Stimulated activated naive CD8-positive, alpha-beta T cell treated with anti-CD3 and anti-CD28 coated beads, Interleukin-15, Interleukin-2, amounts not matched to agents 100 U/mL and 50 U/mL, for 24 hours (primary cell): ENCODE measurements at places on chromosomes 11 and 22.

DNA sequence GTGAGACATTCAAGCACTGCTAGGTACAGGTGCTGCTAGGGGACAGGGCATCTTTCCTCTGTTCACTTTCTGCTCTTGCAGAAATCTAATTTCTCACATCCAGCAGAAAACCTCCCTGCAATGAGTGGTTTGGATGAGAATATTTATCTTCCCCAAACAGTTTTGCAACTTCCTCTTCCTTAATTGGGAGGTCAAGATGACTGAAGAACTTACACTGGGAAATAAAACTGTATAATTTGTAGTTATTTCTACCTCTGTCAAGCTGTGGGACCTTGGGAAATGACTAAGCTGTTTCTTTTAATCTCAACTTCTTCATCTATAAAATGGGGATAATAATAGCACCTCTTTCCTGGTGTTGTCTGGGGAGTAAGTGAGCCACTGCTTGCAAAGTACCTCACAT lies 69.8 kb downstream of the PRR5L start:
- DNase-seq: no peak

DNA sequence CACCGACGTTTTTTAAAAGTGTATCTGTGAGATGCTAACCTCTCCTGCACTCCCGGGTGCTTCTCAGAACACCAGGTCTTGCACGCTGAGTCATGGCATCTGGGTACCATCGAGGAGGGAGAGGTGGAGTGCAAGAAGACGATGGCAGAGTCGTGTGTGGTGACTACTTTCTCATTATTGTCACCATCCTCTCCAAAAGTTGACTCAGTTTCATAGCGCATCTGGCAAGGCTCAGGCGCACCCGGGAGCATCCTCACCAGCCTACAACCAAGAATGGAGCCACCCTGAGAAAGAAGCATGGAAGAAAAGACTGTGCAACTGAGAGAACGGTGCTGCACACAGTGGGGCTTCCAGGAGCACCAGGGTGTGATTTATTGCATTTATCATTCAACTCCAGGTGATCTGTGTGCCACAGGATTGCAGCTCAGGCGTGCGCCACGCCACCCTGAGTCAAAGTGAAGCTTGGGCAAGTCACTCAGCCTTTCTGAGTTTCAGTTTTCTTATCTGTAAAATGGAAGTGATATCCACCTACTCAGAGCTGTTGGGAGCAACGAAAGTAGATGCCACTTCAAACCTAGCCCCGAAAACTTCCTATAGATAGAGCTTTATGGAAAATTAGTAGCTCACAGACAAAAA lies 65.4 kb downstream of the LINC01488 start:
- DNase-seq: peak; percentile 59

DNA sequence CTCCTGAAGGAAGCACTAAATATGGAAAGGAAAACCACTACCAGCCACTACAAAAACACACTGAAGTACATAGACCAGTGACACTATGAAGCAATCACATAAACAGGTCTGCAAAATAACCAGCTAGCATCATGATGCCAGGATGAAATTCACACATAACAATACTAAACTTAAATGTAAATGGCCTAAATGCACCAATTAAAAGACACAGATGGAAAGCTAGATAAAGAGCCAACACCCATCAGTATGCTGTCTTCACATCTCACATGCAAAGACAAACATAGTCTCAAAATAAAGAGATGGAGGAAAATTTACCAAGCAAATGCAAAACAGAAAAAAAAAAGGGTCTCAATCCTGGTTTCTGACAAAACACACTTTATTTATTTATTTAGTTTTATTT lies 171.7 kb downstream of the TTC28 start:
- no peak for DNase-seq

GRCh38 chr22:33896575-33897447 lies 23.5 kb downstream of the LARGE1 start:
- DNase-seq: no peak

DNA sequence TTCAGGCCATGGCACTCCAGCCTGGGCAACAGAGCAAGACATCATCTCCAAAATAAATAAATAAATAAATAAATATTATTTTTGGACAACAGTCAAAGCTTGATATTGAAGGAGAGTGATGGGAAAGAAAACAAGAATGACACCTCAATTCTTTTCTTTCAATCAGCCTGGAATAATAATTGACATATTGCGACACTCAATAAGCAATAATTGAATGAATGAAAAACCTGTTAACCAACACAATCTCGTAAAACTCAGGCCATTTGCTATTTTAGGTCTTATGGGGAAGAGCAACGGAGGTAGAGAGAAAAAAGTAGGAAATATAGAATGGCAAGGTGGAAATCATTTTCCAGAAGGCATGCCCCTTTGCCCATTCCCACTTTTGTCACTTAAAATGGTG lies 10.5 kb upstream of the RBFOX2 start:
- no peak for DNase-seq
